Temporal lobe (tissue), 4 donors: ENCODE measurements at places on chromosomes 4 and X. TPM values are rescaled to one million over a fixed set of nuclear protein-coding genes. Genes with fewer than 3 reads are reported as not detected.

The FDCSP gene
- total RNA-seq: not detected

The XK gene
- total RNA-seq: 3.0 TPM

The BGN gene
- total RNA-seq: 4.4 TPM

The TNIP3 gene
- under 0.01 TPM for total RNA-seq

The MAGEH1 gene
- total RNA-seq: 103 TPM

The MAGEE2 gene
- total RNA-seq: 3.2 TPM

The GLUD2 gene
- 0.49 TPM for total RNA-seq

The EFHC2 gene
- total RNA-seq: 2.2 TPM

The SSX4 gene
- total RNA-seq: not detected

The AWAT2 gene
- not detected for total RNA-seq

The PAK3 gene
- total RNA-seq: 85.8 TPM

The HMX1 gene
- 0.74 TPM for total RNA-seq

The SH2D1A gene
- 0.25 TPM for total RNA-seq

The NLGN4X gene
- total RNA-seq: 44.0 TPM

The ESX1 gene
- not detected for total RNA-seq

The SFRP2 gene
- 2.7 TPM for total RNA-seq

The CCDC120 gene
- 3.0 TPM for total RNA-seq

The MAOB gene
- total RNA-seq: 5.7 TPM

The GPR50 gene
- total RNA-seq: not detected

The PDCL2 gene
- not detected for total RNA-seq

The PLA2G12A gene
- total RNA-seq: 20.4 TPM

The USP17L30 gene
- not detected for total RNA-seq

The FAM47A gene
- not detected for total RNA-seq

The PRR32 gene
- total RNA-seq: not detected

The NDUFA1 gene
- total RNA-seq: 20.4 TPM

The ZNF280C gene
- 8.4 TPM for total RNA-seq
